Psoas muscle (tissue), 8 donors: ENCODE measurements at places on chromosomes 16 and 17.

DNA sequence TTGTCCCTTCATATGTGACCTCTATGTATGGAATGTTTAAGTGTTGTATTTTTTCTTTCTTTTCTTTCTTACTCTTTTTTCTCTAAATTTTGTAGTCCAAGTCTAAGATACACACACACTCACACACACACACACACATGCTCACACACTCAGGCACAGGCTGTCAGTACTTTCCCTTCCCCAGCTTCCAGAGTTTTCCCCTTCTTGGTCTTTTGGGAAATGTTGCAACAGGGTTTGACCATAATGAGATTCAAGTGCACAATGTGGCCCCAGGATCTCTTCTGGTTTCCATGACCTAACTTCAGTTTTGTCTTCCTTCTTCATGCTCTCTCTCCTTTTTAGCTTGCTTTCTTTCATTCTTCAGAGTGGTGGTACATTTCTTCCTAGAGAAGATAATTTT is 289.8 kb upstream of the FOXF1 start:
- no peak for DNase-seq
- peaks cover 42% of the 10 kb centered on the region for H3K27me3 ChIP-seq
- no peak overlapping the region for H3K27ac ChIP-seq
- no peaks in the 10 kb centered on the region for H3K4me1 ChIP-seq
- no peaks in the 10 kb centered on the region for H3K36me3 ChIP-seq

- peaks cover 25% of the 10 kb centered on the region for H3K36me3 ChIP-seq
- H3K4me3 ChIP-seq: no peak overlapping the region
- no peak overlapping the region for H3K27ac ChIP-seq
- H3K27me3 ChIP-seq: no peaks in the 10 kb centered on the region
Measured at GRCh38 chr16:56848029-56848936, 16.7 kb upstream of the SLC12A3 start.

- DNase-seq: no peak
- H3K4me3 ChIP-seq: no peak overlapping the region
- H3K36me3 ChIP-seq: no peaks in the 10 kb centered on the region
- no peaks in the 10 kb centered on the region for H3K27me3 ChIP-seq
- H3K4me1 ChIP-seq: no peaks in the 10 kb centered on the region
Measured at GRCh38 chr17:37339321-37339720, 36.5 kb upstream of the C17orf78 start.

- no peak overlapping the region for H3K4me3 ChIP-seq
- H3K4me1 ChIP-seq: no peaks in the 10 kb centered on the region
- H3K27ac ChIP-seq: no peak overlapping the region
- no peak for DNase-seq
- no peaks in the 10 kb centered on the region for H3K27me3 ChIP-seq
Measured at GRCh38 chr17:57226793-57227192, 29.5 kb upstream of the MSI2 start.

GRCh38 chr17:70582777-70583176 is 413.4 kb downstream of the KCNJ2 start:
- no peak overlapping the region for H3K27ac ChIP-seq
- H3K27me3 ChIP-seq: no peaks in the 10 kb centered on the region
- H3K4me1 ChIP-seq: no peaks in the 10 kb centered on the region

GRCh38 chr17:21508211-21508610 is 132.1 kb downstream of the KCNJ12 start:
- H3K27ac ChIP-seq: no peak overlapping the region
- H3K36me3 ChIP-seq: no peaks in the 10 kb centered on the region
- no peak for DNase-seq
- H3K4me3 ChIP-seq: no peak overlapping the region
- peaks cover 3% of the 10 kb centered on the region for H3K4me1 ChIP-seq

DNA sequence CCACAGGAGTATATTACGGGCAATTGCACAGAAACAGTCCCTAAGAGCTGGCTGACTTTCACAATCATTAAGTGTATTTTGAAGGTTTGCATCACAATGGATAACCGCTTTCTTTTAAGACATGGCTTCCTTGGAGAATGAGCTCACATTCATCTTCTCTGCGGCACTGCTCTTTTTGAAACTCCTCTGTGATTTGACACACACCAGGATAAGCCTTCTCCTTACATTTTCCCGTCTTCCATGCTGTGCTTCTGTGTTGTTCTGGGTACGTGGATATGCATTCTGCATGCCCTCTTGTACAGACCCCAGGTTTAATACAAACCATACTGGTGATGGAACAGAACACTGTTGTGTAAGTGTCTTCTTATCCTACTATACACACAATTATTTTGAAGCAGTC is 89.5 kb upstream of the METRNL start:
- H3K4me3 ChIP-seq: no peak overlapping the region
- H3K4me1 ChIP-seq: no peaks in the 10 kb centered on the region
- H3K36me3 ChIP-seq: no peaks in the 10 kb centered on the region
- DNase-seq: no peak
- no peaks in the 10 kb centered on the region for H3K27me3 ChIP-seq

DNA sequence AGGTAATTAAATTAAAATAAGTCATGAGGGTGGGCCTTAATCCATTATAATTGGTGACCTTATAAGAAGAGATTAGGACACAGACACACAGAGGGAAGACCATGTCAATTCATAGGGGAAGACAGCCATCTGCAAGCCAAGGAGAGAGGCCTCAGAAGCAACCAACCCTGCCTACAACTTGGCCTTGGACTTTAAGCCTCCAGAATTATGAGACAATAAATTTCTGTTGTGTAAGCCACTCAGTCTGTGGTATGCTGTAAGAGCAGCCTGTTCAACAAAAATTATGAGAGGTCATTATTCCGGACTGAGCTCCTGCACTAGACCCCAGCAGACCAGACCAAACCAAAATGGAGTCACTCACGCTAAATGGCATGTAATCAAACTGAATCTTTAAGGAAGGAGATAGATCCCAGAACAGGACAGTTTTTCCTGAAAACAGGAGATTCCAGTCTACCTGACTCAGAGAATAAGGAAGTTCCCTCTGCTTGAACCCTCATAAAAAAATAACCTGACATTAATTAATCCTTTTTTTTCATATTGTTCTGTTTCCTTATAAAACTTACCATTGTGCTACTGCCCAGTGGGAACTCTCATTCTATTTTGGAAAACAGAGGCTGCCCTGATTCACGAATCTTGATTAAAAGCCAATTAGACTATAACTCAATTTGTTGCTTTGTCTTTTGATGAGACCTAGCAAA is 74.3 kb downstream of the DNAH3 start:
- H3K27ac ChIP-seq: no peak overlapping the region
- no peaks in the 10 kb centered on the region for H3K27me3 ChIP-seq
- no peak overlapping the region for H3K4me3 ChIP-seq

DNA sequence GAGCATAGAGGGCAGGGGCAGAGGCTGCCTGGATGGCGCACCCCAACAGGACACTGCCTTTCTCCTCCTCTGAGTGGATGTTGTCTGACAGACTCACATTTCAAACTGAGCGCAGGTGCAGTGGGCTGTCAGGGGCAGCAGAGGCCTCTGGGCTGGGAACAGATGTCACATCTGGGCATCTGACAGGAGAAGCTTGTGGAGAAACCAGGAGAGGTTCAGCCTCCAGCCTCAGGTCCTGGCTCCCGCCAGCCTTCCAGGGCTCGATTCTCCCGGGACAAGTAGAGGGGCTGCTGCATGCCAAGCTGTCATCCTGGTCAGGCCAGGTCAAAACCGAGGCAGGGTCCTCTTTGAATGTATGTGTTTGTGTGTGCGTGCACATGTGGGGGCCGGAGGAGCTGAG is 67.7 kb upstream of the SDK2 start:
- no peak for DNase-seq
- H3K27me3 ChIP-seq: peaks cover 6% of the 10 kb centered on the region
- no peaks in the 10 kb centered on the region for H3K36me3 ChIP-seq
- no peak overlapping the region for H3K27ac ChIP-seq
- H3K4me3 ChIP-seq: no peak overlapping the region

GRCh38 chr17:75288359-75288758 is 874 bp downstream of the SLC25A19 start:
- peak overlapping the region; percentile 83 for H3K27ac ChIP-seq
- peak overlapping the region; percentile 70 for H3K4me3 ChIP-seq
- peaks cover 5% of the 10 kb centered on the region for H3K4me1 ChIP-seq
- DNase-seq: no peak
- H3K27me3 ChIP-seq: no peaks in the 10 kb centered on the region

DNA sequence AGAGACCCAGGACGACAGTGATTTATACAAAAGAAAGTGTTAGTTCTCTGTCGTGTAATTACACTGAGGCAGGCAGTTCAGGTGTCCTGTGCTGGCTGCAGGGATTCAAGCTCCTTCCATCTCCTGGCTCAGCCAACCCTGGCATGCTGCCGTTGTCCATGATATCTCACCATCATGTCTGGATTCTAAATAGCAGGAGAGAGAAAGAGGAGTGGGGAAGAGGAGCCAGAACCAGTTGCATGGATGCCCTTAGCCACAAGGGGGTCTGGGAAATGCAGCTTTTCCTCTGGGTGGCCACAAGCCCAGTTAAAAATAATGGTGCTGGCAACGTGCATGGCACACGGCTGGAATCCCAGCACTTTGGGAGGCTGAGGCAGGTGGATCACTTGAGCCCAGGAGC is 9.7 kb downstream of the C16orf54 start:
- H3K27ac ChIP-seq: no peak overlapping the region
- no peaks in the 10 kb centered on the region for H3K36me3 ChIP-seq
- DNase-seq: no peak
- H3K27me3 ChIP-seq: no peaks in the 10 kb centered on the region

- DNase-seq: no peak
- H3K36me3 ChIP-seq: no peaks in the 10 kb centered on the region
- no peaks in the 10 kb centered on the region for H3K27me3 ChIP-seq
- H3K27ac ChIP-seq: peak overlapping the region; percentile 89
- peaks cover 72% of the 10 kb centered on the region for H3K4me1 ChIP-seq
Measured at GRCh38 chr17:4345581-4346252, 20.8 kb downstream of the UBE2G1 start.

- no peaks in the 10 kb centered on the region for H3K4me1 ChIP-seq
- DNase-seq: no peak
- no peak overlapping the region for H3K4me3 ChIP-seq
- no peak overlapping the region for H3K27ac ChIP-seq
- no peaks in the 10 kb centered on the region for H3K36me3 ChIP-seq
- no peaks in the 10 kb centered on the region for H3K27me3 ChIP-seq
Measured at GRCh38 chr17:36863131-36863530, 74.1 kb upstream of the LHX1 start.

GRCh38 chr16:24013864-24014645 is 178.3 kb downstream of the PRKCB start:
- H3K36me3 ChIP-seq: no peaks in the 10 kb centered on the region
- H3K27ac ChIP-seq: no peak overlapping the region
- H3K27me3 ChIP-seq: no peaks in the 10 kb centered on the region
